ENCODE measurements at places on chromosomes 7 and 10. TPM values are rescaled to one million over a fixed set of nuclear protein-coding genes. Genes with fewer than 3 reads are reported as not detected.

DNA sequence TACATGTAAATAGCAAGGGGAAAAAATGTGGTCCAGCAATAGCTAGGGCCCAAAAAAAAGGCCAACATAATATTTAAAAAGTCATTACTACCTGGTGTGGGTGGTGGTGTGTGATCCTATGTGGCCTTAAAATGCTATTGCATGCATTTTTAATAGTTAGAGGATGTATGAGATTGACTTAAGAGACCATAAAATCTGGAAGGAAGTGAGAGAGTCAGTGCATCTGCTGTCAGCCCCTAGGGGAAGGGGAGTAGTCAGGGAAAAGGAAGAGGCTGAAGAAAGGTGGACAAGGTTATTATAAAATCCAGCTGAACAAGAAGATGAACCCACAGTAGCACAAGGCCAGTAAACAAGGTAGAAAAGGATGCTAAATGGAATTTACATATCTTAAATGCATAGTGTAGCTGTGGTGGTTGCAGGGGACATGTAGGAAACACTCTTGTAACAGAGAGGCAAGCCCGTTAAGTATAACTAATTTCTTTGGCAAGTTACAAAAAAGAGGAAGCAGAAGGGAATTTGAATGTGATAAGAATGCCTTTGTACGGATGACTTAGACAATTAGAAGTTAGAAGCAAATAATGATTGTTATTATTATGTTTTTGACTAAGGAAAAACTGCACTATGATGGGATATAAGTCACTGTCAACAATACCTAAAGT, 11.9 kb upstream of the NDUFA5 start:
- no peak for ATAC-seq

DNA sequence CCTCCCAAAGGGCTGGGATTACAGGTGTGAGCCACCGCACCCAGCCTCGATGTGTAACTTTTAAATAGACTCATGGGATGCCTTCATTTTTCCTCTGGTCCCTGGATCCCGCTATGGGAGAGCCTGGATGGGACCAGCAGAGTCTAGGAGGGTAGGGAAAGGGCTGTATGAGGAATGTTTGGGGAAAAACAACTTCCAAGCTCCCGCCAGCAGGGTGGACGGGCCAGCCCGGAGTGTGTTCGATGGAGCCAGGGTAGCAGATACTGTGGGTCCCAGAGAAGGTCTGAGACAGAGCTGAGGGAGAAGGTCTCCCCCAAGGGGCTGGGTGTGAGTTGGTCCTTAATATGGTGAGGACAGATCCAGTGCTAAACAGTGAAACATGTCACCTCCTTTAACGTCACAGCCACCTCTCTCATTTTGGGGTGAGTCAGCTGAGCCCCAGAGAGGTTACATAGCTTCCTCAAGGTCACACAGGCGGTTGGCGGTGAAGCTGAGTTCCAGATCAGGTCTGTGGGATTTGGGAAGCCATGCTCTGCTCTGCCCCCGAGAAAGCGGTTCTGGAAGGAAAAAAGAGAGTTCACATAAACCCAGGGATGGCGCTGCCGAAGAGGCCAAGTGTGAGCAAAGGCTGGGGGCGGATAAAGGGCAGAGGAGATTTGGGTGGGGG, 66.4 kb downstream of the MYL10 start:
- ATAC-seq = no peak

RELN gene
- 0.52 TPM for total RNA-seq

DNA sequence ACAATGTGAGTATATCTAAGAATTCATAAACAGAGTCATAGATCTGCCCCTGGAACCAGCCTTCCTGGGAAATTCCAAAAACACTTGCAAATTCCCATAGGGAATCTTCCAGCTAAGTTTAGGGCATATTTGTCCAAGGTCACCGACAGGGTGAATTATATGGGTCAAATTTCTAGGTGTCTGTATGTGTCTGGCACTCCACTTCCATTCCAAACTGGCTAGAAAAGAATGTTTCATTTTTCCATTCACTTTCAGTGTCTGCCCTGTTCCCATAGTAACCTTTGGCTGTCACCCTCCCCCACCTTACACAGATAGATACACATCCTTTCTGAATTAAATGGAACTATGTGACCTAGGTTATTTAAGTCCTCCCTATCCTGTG, 230.9 kb downstream of the CREB5 start:
- no peak for ATAC-seq

FUOM gene
- total RNA-seq = 10.2 TPM

KEL gene
- total RNA-seq = 0.32 TPM

- no peak for ATAC-seq
Measured at GRCh38 chr7:151137791-151138152, 29.7 kb downstream of the GBX1 start.

CD36 gene
- 4.2 TPM for total RNA-seq
